CD4-positive, alpha-beta T cell (primary cell): ENCODE measurements at places on chromosomes 16 and 17. TPM values are rescaled to one million over a fixed set of nuclear protein-coding genes. Genes with fewer than 3 reads are reported as not detected.

The CDRT15 gene
- not detected for total RNA-seq

- H3K36me3 ChIP-seq: no peaks in the 10 kb centered on the region
- H3K4me3 ChIP-seq: no peak overlapping the region
- H3K27ac ChIP-seq: no peak overlapping the region
These were observed 3.0 kb downstream of the KRT31 start for GRCh38 chr17:41394254-41394996.

- H3K27me3 ChIP-seq: no peaks in the 10 kb centered on the region
- H3K4me1 ChIP-seq: no peaks in the 10 kb centered on the region
- no peak overlapping the region for H3K4me3 ChIP-seq
- no peak for DNase-seq
- no peaks in the 10 kb centered on the region for H3K36me3 ChIP-seq
These were observed 17.3 kb upstream of the RBL2 start for GRCh38 chr16:53417011-53417410.

The LGALS9C gene
- not detected for total RNA-seq

The HLF gene
- 4.3 TPM for total RNA-seq

DNA sequence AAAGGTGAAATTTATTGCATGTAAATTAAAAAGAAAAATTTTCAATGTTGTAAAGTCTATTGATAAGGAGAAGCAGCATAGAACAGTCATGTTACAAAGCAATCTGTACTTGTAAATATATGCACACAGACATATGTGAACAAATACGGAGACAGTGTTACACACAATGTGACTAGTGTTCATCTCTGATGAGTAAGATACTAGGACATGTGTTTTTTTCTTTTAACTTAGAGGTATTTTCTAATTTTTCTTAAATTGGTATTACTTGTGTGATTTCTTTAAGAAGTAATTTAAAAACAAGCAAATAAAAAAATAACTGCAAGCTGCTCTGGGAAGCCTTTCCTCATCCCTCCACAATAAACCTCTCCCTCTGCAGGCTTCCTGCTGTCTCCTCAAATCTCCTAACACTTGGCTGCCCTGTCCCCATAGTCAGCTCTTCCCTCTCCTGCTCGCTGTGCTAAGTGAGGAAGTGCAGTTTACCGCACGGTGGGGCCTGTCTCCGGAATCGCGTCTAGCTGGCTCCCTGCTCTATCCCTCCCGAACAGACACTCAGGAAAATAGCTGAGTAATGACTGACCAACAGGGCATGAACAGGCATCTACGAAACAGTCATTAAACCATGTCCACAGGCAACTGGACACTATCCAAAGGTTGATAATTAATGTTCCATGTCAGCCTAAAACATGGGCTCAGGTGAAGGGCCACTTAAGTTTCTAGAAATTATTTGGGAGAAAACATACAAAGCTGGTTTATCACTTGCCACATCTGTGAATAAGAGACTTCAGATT lies 35.9 kb downstream of the CMTM4 start:
- H3K4me1 ChIP-seq: no peaks in the 10 kb centered on the region
- no peaks in the 10 kb centered on the region for H3K27me3 ChIP-seq
- no peak overlapping the region for H3K27ac ChIP-seq
- no peak for DNase-seq
- no peak overlapping the region for H3K4me3 ChIP-seq

The SOX9 gene
- not detected for total RNA-seq

GRCh38 chr16:87819282-87819681 lies 50.0 kb downstream of the SLC7A5 start:
- H3K27ac ChIP-seq: no peak overlapping the region
- H3K4me1 ChIP-seq: peaks cover 7% of the 10 kb centered on the region
- H3K27me3 ChIP-seq: no peaks in the 10 kb centered on the region
- no peak for DNase-seq

The NTN3 gene
- total RNA-seq: not detected

DNA sequence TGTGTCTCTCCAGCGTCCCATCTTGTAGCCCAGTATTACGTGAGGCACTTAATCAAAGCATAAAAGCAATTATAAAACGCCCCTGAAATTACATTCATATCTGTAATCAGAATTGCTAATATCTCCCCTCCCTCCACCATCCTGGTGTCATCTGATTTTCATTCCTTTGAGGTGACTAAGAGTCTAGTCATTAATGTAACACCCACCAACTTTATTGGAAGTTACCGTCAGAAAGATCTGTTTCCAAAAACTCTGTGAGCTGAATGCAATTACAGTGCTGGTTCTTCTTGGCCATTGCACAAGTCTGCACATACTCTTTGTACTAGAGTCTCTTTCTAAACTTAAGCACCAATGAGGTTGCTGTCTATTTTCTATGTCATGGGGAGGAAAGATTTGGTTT lies 12.5 kb upstream of the MAF start:
- H3K4me3 ChIP-seq: no peak overlapping the region
- peaks cover 7% of the 10 kb centered on the region for H3K4me1 ChIP-seq
- no peaks in the 10 kb centered on the region for H3K27me3 ChIP-seq
- H3K36me3 ChIP-seq: no peaks in the 10 kb centered on the region
- H3K27ac ChIP-seq: no peak overlapping the region

DNA sequence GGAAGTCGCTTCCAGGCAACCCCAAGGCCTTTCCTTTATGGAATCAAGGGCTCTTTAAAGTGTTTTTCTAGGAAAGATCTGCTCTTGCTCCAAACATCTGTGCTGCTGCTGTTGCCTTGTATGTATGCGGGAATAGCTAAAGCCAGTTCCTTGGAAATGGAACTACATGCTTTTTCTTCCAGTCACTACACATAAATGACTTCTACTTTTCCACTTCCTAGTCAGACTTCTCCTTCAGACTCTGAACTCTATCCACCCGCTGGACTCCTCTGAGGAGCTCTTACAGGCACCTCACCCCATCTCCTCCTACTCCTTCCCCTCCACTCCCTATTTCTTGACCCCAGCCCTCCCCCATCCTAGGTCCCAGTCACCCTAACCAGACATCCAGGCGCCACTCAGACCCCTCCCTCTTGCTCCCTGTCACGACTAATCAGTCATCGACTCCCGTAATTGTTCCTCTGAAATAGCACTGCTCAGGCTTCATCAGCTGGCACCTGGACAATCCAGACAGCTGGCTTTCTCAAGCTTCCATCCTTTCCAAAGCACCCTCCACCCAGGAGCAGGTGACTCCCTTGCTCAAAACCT lies 15.0 kb upstream of the PEMT start:
- H3K36me3 ChIP-seq: no peaks in the 10 kb centered on the region
- no peaks in the 10 kb centered on the region for H3K4me1 ChIP-seq
- no peak overlapping the region for H3K27ac ChIP-seq
- no peaks in the 10 kb centered on the region for H3K27me3 ChIP-seq

DNA sequence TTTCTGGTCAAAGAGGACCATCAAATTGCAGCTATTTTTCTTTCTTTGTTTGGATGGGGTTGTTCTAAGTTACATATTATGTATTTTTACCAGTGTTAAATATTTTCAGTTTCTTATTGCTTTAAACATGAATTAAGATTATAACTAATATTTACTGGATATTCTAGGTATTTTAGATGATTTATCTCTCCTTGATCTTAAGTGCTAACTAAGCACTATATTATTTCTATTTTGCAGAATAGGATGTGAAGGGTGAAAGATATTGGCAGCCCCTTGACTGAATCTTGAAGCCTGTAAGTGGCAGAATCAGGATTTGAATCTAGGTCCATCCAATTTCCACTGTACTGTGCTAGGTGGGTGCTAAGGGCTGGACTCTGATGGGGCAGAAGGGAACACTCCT lies 307.3 kb upstream of the CCL2 start:
- no peak for DNase-seq
- no peak overlapping the region for H3K27ac ChIP-seq
- H3K36me3 ChIP-seq: no peaks in the 10 kb centered on the region

- H3K27me3 ChIP-seq: no peaks in the 10 kb centered on the region
- peak; percentile 28 for DNase-seq
- no peaks in the 10 kb centered on the region for H3K36me3 ChIP-seq
- H3K4me1 ChIP-seq: no peaks in the 10 kb centered on the region
- H3K4me3 ChIP-seq: no peak overlapping the region
These were observed 13.0 kb downstream of the CDH13 start for GRCh38 chr16:82639666-82640336.

- H3K36me3 ChIP-seq: peaks cover 11% of the 10 kb centered on the region
- no peak for DNase-seq
- peak overlapping the region; percentile 70 for H3K27ac ChIP-seq
- peaks cover 58% of the 10 kb centered on the region for H3K4me1 ChIP-seq
These were observed 1.7 kb upstream of the NLRC3 start for GRCh38 chr16:3578610-3579551.

GRCh38 chr16:66728117-66728787 lies 23.2 kb downstream of the DYNC1LI2 start:
- H3K4me1 ChIP-seq: no peaks in the 10 kb centered on the region
- H3K36me3 ChIP-seq: peaks cover 80% of the 10 kb centered on the region
- H3K27me3 ChIP-seq: no peaks in the 10 kb centered on the region
- DNase-seq: no peak
- H3K4me3 ChIP-seq: no peak overlapping the region

The POLR2A gene
- total RNA-seq: 491 TPM

The KRT37 gene
- not detected for total RNA-seq

The NPW gene
- 0.80 TPM for total RNA-seq

DNA sequence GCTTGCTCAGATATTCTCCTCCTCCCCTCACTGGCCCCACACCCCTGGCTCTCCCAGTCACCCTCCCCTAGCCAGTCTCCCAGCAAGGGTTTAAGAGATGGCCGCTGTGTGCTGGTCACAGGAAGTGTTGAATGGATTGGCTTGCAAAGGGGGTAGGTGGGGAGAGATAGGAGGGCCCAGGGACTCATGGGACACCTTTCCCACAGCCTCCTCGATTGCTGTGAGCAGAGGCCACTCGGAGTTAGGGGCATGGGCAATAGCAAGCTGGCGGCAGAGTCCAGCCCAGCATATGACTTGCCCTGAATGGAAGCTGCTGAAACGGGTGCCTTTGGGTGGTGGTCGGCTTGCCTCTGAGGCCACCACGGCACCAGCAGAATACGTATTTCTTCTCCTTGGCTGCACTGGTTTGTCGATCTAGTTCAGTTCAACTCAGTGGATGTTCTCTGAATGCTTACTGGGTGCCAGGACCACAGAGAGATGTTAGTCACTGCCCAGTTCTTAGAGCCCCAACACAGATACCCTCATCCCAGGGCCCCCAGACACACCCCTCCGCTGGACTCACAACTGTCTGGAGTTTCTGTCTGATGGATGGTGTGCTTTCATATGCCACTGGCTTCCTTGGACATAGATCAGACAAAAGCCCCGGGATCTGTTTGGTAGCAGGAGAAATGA lies 6.0 kb downstream of the WFIKKN2 start:
- no peak for DNase-seq
- no peaks in the 10 kb centered on the region for H3K27me3 ChIP-seq
- peaks cover 5% of the 10 kb centered on the region for H3K4me1 ChIP-seq
- no peak overlapping the region for H3K4me3 ChIP-seq

- H3K4me3 ChIP-seq: no peak overlapping the region
- H3K36me3 ChIP-seq: no peaks in the 10 kb centered on the region
- H3K27me3 ChIP-seq: no peaks in the 10 kb centered on the region
- no peak overlapping the region for H3K27ac ChIP-seq
- no peaks in the 10 kb centered on the region for H3K4me1 ChIP-seq
These were observed 352.6 kb downstream of the WWOX start for GRCh38 chr16:78452025-78452555.

The ABCC1 gene
- total RNA-seq: 44.8 TPM

The VPS4A gene
- total RNA-seq: 62.4 TPM

The OTOA gene
- total RNA-seq: 0.19 TPM

The HASPIN gene
- total RNA-seq: 0.25 TPM

The SOX15 gene
- total RNA-seq: 0.30 TPM

The SBK1 gene
- total RNA-seq: 13.5 TPM

DNA sequence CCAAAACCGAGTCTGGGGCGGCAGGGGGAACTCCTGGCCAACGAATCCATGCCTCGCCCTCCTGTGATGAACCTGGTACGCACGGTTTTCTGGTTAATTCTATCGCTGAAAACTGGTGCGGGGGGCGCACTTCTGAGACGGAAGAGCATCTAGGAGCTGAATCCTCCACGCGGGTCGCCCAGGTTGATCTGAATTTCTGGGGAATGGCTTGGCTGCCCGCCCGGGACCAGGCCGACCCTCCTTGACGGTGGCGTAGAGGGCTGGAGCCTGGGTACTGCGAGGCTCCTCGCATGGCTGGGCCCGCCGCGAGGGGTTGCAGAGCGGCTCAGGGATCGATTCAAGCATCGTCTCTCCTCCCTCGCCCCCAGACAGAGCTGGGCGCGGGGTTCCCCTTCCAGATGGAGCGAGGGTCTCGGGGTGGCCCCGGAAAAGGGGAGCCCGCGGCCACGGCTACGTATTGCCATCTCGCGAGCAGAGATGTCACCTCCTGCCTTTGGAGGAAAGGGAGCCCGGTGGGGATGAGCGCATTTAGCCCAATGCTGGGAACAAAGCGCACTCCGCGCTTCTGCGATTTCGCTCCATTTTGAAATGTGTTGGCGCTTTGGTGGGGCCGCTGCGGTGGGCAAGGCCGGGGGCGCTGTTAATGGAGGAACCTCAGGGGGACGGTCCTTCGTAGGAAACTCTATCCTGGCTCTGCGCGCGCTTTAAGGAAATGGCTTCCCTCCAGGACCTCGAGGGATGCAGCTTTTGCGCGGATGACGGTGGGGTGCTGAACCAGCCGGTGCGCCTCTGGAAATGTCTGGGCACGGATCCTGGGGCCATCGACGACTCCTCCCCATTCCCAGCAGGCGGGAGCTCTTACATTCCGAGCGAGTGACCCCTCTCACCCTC lies 2.7 kb downstream of the MAPT start:
- DNase-seq: no peak
- H3K27me3 ChIP-seq: peaks cover 42% of the 10 kb centered on the region
- no peaks in the 10 kb centered on the region for H3K36me3 ChIP-seq
- peaks cover 41% of the 10 kb centered on the region for H3K4me1 ChIP-seq
- H3K4me3 ChIP-seq: no peak overlapping the region

The KRTAP2-2 gene
- total RNA-seq: not detected

GRCh38 chr17:20235747-20236146 lies 226.6 kb downstream of the SPECC1 start:
- H3K36me3 ChIP-seq: no peaks in the 10 kb centered on the region
- H3K4me3 ChIP-seq: no peak overlapping the region
- H3K27ac ChIP-seq: no peak overlapping the region
- no peaks in the 10 kb centered on the region for H3K27me3 ChIP-seq

DNA sequence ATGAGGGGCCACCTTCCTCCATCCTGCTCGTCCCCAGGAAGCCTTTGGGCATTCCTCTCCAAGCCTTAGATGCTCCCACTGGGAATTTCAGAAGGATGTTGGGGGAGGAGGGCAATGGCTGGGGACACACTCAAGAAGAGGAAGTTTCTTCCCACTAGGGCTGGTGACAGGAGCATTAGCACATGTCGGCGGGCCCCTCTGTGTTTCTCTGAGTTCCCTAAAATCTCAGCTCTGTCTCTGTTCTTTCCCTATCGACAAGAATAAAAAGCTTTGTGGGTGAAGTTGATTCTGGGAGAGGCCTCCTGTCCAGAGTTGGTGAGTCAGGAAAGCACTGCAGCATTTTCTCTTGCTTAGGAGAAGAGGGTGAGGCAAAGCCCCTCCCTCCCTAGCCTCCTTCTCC lies 19.7 kb upstream of the C17orf107 start:
- peaks cover 2% of the 10 kb centered on the region for H3K4me1 ChIP-seq
- DNase-seq: no peak
- H3K27ac ChIP-seq: no peak overlapping the region
- no peak overlapping the region for H3K4me3 ChIP-seq

DNA sequence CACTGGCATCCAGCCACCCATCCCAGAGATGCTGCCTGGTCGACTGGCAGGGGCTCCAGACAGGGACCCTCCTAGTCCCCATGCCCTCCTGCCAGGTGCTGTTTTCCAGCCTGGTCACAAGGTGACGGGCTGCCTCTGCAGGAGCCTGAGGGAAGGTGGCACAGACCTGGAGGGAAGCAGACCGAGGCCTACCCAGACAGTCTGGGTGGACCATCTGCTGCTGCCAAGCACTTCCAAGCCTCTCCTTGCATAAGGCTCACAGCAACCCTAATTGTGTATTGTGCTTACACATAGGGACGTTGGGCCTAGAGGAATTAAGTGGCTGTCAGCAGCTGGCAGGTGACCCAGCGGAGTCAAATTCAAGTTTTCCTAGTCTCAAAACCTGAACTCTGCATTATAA lies 90.1 kb upstream of the KCNJ18 start:
- DNase-seq: no peak
- no peaks in the 10 kb centered on the region for H3K36me3 ChIP-seq

The CRHR1 gene
- not detected for total RNA-seq
